ENCODE measurements at places on chromosomes 1 and 21. TPM values are rescaled to one million over a fixed set of nuclear protein-coding genes. Genes with fewer than 3 reads are reported as not detected.
A peak's percentile ranks its signal among the peaks of the same experiment; 100 is the strongest.

The PSMD4 gene
- 469 TPM for total RNA-seq

GRCh38 chr1:211928290-211928801 lies 97.8 kb upstream of the LPGAT1 start:
- no peaks in the 10 kb centered on the region for H3K36me3 ChIP-seq
- no peak overlapping the region for H3K4me3 ChIP-seq
- peak overlapping the region; percentile 50 for H3K27ac ChIP-seq
- peaks cover 19% of the 10 kb centered on the region for H3K4me1 ChIP-seq
- peaks cover 11% of the 10 kb centered on the region for H3K27me3 ChIP-seq

DNA sequence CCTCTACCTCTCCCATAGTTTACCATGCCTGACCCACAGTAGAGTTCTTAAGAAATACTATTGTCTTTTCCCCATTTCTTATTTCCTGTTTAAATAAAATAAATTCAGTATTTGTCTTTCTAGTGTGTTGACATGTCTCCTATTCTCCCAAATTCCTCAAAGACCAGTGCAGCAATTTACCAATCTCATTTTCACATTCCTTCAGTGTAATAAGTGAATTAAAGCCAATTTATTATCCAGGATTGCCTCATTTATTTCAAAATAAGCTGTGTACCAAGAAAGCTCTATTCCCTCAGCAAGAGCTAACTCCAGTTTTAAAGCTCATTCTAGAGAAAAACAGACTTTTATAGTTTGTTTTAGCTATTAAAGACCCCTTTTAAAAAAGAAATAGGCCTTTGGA lies 49.9 kb downstream of the DISC1 start:
- no peak for DNase-seq
- H3K36me3 ChIP-seq = no peaks in the 10 kb centered on the region
- H3K27ac ChIP-seq = no peak overlapping the region

GRCh38 chr1:177571485-177572076 lies 398.3 kb downstream of the SEC16B start:
- no peaks in the 10 kb centered on the region for H3K27me3 ChIP-seq
- H3K27ac ChIP-seq = no peak overlapping the region
- no peaks in the 10 kb centered on the region for H3K4me1 ChIP-seq
- DNase-seq = no peak

DNA sequence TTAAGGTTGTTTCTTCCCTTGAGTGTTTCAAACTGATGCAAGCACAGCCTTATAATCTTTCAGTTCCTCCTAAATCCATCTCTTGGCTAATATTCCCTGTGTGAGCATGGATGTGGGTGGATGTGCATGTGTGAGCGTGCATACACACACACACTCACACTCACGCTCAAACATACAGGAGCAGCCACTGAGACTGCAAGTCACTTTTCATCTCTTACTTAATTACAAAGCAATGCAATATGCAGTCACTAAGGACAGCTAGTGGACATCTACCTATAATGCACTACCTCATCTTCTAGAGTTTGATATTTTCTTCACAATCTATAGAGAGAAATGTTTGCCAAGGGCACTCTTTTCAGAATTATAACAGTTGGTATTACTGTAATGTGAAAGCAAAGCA lies 1.4 kb downstream of the ESRRG start:
- no peak overlapping the region for H3K27ac ChIP-seq
- no peak for DNase-seq
- H3K4me1 ChIP-seq = no peaks in the 10 kb centered on the region

GRCh38 chr1:232381394-232382100 lies 248.4 kb downstream of the SIPA1L2 start:
- no peaks in the 10 kb centered on the region for H3K36me3 ChIP-seq
- H3K27me3 ChIP-seq = no peaks in the 10 kb centered on the region
- H3K27ac ChIP-seq = no peak overlapping the region
- no peak for DNase-seq
- peaks cover 29% of the 10 kb centered on the region for H3K4me1 ChIP-seq
- no peak overlapping the region for H3K4me3 ChIP-seq

GRCh38 chr1:31374511-31375196 lies 1.8 kb upstream of the FABP3 start:
- peaks cover 38% of the 10 kb centered on the region for H3K4me1 ChIP-seq
- 0 out of 2 replicates have a peak overlapping the region, but pooled peaks have one; percentile 13 for H3K27ac ChIP-seq
- DNase-seq = peak; percentile 75

The OR2G6 gene
- not detected for total RNA-seq

GRCh38 chr1:204417074-204417997 lies 5.7 kb upstream of the PPP1R15B start:
- peak overlapping the region; percentile 95 for H3K27ac ChIP-seq
- no peaks in the 10 kb centered on the region for H3K27me3 ChIP-seq
- H3K36me3 ChIP-seq = peaks cover 5% of the 10 kb centered on the region
- peak; percentile 99 for DNase-seq

The RGL1 gene
- 1.9 TPM for total RNA-seq

DNA sequence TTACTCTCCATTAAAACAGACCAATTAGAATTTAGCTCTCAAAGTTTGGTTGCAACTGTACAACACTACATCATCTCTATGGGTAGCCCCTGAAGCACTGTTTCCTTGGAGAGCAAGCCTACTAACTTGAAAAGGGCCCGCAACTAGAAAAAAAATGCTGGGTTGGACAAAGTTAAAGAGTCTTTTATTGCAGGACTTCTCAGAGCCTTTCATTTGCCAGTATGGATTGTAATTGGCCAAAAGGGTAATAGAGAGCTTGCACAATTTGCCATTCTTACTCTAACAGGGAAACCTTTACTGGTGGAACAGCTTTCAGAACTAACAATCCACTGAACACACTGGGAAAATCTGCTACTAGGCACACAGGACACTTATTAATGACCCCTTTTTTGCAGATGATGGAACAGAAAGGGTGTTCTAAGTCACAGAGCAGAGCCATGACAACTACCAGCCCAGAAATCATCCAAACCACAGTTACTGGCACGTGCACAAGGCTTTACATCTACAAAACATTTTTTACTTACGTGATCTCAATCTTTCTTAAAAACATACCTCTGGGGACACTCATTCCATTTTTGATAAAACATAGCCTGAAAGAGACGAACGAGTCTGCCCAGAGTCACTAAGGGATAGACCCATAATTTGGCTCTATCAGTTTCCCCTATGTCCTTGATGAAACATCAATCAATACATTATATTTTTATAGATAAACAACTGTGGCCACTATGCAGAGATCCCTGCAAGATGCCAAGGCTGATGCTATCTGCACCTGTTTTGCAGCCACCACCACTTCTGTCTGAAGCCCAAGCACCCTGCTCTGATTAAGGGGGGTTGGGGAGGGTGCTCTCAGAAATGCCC lies 176.3 kb upstream of the EDN2 start:
- no peaks in the 10 kb centered on the region for H3K27me3 ChIP-seq
- DNase-seq = no peak
- peak overlapping the region; percentile 86 for H3K4me3 ChIP-seq

The LORICRIN gene
- not detected for total RNA-seq

GRCh38 chr1:55428231-55428630 lies 213.1 kb upstream of the USP24 start:
- H3K36me3 ChIP-seq = no peaks in the 10 kb centered on the region
- DNase-seq = no peak
- peak overlapping the region; percentile 99 for H3K27ac ChIP-seq

DNA sequence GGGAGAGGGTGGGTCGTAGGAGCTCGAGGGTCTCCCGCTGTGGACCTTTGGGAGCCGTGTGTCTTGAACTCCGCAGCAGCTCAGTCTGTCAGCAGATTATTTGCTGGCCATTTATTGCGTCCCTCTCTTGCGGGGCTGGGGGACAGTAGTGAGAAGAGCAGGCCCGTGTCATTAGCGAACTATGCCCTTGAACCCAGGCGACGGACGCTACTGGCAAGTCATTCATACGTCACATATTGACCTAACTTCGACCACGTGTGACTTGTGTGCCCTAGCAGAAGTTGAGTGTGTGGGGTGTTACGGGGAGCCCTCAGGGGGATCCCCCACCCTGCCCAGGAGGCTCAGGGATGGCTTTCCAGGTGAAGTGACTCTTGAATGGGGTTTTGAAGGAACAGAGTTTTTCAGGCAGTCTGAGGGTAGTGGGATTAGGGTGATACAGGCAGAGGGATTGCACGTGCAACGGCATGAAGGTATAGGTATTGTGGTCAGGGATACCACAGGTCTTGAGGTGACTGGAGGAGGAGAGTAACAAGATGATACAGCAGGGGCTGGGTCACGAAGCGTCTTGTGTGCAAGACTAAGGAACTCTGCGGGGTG lies 13.0 kb downstream of the RCC1 start:
- H3K27ac ChIP-seq = peak overlapping the region; percentile 80
- H3K4me3 ChIP-seq = peak overlapping the region; percentile 81
- peak; percentile 48 for DNase-seq
- H3K27me3 ChIP-seq = no peaks in the 10 kb centered on the region
- peaks cover 30% of the 10 kb centered on the region for H3K4me1 ChIP-seq

The TMEM51 gene
- total RNA-seq = 20.8 TPM

The CLEC20A gene
- total RNA-seq = not detected

DNA sequence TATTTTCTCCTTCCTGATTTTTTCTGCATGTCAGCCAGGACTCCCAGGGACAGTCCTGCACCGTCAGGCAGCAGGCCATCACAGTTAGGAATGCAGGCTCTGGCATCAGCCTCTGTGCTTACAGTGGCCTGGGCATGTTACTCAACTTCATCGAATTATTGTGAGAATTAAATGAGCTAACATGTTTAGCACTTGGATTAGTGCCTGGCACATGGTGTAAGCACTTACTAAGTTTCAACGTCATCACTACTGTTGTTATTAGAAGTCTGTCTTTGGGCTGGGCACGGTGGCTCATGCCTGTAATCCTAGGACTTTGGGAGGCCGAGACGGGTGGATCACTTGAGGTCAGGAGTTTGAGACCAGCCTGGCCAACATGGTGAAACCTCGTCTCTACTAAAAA lies 45.1 kb downstream of the SCCPDH start:
- no peak overlapping the region for H3K4me3 ChIP-seq
- no peak overlapping the region for H3K27ac ChIP-seq
- H3K4me1 ChIP-seq = no peaks in the 10 kb centered on the region
- H3K27me3 ChIP-seq = no peaks in the 10 kb centered on the region
- peaks cover 16% of the 10 kb centered on the region for H3K36me3 ChIP-seq

Measured in PC-3 (cell line).